ENCODE measurements at places on chromosomes 11 and 22.
A peak's percentile ranks its signal among the peaks of the same experiment; 100 is the strongest.

- DNase-seq, result peak; percentile 5
Observed at GRCh38 chr11:6862961-6863360, at the start of gene OR10A2. OR10A2 (plus strand) TSS chr11:6863057; CDS start chr11:6869755, 6,698 bp downstream.

- peak; percentile 4 for DNase-seq
Observed at GRCh38 chr11:84673753-84674152, 953.4 kb downstream of the DLG2 start.

DNA sequence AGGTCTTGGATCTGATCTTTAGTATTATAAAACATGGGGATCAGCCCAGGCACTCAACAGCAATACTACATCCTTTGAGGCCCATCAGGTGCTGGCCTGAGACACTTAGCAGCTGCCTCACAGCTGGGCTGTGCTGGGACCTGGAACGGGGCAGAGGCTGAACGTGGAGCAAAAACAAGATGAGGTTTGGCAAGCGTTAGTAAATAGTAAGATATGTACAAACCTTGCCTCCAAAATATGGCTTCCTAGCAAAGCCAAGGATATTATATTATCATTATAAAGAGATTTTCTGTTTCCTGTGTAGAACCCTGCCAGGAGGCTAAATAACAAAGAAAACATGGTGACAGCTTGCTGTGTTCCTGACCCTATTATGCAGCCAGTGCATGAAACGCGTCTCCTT lies 60.0 kb upstream of the SPON1 start:
- DNase-seq, result no peak

GRCh38 chr11:57728829-57729228 lies 12.5 kb upstream of the SELENOH start:
- no peak for DNase-seq

DNA sequence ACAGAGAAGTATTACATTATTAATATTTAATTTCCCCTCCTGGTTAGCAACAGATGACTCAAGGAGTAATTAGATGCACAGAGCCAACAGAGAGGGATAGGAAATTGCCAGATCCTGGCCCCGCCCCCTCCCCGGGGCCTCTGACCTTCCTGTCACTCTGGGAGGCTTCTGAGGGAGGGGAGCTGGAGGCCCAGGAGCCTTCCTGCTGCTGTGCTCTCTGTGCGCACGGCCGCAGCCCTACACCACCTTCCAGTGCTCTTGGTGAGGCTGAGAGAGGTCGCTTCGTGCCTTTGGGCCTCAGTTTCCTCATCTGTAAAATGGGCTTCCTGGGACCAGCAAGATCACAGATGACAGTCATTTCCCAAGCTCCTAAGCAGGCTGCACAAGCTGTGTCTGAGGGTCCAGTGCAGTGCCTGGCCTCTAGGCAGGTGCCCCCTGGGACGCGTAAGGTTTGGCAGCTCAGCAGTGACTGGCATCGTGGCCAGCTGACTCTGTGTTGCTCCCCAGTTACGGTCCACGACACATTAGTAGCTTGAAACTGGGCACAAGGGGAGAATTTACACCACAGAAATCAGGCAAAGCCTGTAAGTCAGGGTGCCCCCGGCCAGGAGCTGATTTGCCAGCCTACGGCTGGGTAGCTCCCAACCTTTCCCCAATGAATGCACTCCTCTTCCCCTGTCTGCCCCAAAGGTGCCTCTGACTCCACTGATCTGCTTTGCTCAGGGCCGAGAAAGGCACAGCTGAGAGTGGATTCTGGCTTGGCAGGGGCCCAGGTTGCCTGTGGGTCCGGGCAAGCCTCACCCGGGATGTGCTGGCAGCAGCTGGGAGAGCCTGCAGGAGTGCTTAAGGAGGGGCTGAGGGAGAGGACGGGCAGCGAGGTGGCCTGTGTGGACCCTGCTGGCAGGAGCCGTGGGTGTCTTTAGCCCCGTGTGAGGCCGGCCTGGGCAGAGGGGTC lies 2.3 kb downstream of the ADORA2A start:
- DNase-seq, result peak; percentile 57

- no peak for DNase-seq
Observed at GRCh38 chr22:39955675-39956074, 4.5 kb upstream of the TMA7B start.

DNA sequence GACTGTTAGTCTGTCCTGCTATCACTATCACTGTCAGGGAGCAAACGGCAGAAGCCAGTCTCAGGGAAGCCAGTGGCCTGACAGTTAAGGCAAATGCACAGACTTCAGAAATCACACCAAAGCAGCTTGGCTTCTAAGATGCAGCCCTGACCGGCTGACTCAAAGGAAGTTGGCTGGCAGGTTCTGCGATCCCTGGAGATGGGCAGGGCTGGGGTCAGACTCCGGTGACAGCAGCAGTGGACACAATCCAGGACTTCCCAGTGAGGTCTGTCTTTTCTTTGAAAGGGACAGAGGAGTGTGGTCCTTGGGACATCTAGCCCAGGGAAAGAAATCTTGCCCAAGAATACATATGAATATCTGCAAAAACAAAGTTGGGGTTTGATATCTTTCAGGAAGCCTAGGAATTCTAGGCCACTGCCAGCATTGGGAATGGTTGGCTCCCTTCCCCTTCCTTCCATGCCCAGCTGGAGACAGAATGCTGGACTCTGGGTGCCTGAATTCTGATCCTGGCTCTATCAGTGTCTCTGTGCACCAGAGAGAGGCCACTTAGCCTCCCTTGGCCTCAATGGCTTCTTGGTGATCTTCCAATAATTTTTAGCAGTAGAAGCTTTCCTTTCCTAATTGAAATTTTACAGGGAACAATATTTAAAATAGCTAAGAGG lies 108.9 kb downstream of the KIRREL3 start:
- DNase-seq, result peak; percentile 9

GRCh38 chr22:27372969-27373670 lies 428.4 kb downstream of the MN1 start:
- DNase-seq, result peak; percentile 12

GRCh38 chr22:47196881-47197772 lies 434.7 kb downstream of the TBC1D22A start:
- DNase-seq, result no peak

DNA sequence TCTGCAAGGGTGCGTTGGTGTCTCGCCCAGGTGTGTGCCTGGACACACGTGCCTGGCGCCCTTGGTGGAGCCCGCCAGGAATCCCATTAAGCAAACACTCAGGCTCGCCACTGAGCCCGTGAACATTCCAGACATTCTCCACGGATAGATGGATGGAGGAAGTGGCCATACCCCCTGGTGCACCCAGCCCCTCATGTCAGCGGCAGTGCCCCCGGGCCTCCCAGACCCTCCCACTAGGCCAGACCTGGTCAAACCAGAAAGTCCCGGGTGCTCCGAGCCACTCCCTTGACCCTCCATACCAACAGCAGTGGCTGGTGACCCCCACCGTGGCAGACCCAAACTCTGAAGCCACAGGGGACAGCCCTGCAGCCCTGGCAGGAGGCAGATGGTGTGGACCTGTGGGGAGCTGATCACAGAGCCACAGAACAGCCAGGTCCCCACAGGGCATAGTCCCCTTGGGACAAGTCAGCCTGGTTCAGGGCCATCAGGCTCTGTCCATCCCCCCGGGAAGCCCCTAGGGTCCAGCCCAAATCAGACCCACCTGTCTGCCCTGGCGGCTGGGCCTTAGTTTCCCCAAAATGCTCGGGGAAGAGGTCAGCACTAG lies 1.9 kb downstream of the EPS8L2 start:
- DNase-seq, result peak; percentile 95

DNA sequence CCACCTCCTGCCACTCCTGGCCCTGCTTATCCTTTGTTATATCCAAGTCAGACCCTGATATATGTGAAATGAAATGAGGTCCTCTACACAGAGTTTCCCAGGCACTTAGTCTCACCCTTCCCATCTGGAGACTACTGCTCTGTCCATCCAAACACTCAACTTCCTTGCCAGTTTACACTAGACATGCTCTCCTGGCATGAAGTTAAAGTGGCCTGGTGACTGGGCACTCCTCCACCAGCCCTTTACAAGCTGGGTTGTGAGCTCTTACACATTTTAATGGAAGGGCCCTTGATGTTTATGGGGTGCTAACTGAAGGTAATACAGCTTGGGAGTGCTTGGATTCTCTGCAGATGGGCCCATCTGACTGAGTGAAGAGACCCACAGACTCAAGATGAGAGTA lies 216.1 kb upstream of the NARS2 start:
- no peak for DNase-seq

DNA sequence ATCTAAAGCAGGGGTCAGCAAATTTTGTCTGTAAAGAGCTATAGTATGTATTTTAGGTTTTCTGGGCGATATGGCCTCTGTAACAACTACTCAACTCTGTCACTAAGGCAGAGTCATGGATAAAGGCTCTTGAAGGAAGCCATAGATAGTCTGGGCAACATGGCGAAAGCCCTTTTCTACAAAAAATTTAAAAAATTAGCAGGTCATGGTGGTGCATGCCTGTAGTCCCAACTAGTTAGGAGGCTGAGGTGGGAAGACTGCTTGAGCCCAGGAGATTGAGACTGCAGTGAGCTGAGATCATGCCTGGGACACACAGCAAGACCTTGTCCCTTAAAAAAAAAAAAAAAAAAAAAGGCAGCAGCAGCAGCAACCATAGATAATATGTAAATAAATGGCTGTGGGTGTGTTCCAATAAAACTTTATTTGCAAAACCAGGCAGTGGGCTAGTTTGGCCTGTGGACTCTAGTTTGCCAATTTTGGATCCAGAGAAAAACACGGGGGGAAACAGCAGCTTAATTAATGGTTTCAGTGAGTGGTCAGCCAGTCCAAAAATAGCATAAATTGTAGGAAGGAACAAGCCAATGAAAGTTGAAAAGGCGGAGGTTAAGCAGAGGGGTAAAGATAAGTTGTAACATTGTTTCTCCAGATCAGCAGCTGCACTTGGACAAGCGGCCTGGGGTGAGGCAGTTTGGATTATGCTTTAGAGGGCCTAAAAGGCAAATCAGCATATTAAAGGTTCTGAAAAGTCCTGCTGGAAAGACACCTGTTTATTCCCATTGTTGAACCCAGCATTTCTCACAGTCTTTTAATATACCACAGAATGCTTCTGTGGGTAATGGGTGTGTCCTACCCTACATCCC lies 62.6 kb downstream of the KIAA1671 start:
- DNase-seq, result no peak

DNA sequence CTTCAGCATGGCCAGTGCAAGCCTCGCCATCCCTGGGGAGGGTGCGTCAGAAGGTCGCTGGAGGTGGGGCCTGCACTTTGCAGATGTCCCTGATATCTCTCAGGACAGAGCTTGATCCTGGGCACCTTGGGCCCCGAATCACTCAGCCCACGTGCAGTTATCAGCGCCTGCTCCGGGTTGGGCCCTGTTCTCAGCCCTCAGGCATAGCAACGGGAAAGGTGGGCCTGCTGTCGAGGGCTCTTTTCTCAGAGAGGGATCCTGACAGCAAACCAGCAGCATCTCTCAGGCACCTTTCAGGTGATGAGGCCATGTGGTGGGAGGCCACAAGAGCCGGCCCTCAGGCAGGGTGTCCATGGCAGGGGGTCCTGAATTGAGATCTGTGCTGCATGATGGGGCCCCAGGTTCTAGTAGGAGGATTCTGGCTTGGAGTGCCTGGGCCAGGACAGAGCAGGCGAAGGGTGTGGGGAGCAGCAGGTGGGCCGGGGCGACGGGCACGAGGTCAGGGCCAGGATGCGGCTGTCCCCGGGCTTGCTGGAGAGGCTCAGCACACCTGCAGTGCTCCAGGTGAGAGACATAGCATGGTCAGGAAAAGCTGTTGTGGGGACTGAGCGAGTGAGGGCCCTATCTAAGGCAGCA lies 280.5 kb downstream of the TBC1D22A start:
- no peak for DNase-seq

GRCh38 chr11:10892250-10892649 lies 34.4 kb upstream of the ZBED5 start:
- DNase-seq, result no peak

DNA sequence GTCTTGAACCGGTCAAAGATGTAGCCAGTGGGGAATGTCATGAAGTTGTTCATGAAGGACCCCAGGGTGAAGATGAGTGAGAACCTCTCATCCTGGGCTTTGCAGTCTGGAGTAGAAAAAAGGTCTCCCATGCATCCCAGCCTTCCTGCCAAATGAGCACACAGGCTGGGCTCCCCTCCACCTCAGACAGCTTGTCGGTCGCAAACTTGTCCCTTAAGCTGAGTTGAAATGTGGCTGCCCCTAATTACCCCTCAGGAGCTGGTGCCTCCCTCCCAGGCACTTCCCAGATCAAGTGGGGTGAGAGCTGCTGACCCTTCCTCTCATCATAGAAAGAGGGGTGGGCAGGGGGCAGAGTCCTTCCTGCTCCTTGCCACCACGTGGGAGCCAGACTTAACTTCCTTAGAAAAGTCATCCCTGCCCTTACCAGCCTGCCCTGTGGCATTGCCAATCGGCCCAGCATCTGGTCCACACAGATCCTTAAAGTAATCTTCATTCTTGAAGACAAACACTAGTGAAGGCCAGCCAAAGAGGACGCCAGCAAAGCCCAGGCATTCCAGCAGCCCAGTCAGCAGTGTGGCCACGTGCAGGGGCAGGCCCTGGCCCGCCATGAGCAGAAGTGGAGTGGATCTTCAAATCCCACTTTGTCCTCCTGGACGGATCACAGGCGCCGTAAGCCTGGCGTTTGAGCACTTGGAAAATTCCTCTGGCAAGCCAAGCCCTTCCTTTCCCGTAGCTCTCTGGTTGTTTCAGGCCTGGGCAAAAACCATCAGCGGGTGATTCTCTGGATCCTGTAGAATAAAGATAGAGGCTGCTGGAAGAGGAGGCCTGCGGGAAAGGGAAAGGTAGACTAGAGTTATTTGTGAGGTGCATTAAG lies 1.1 kb downstream of the SLC43A3 start:
- DNase-seq, result no peak

GRCh38 chr11:119306373-119306890 lies 10.5 kb downstream of the MCAM start:
- no peak for DNase-seq

GRCh38 chr11:127859941-127860354 lies 727.4 kb downstream of the ETS1 start:
- peak; percentile 25 for DNase-seq

- no peak for DNase-seq
Observed at GRCh38 chr11:7874056-7874455, 57.0 kb downstream of the OR10A6 start.

GRCh38 chr11:3091846-3092602 lies 34.8 kb upstream of the CARS1 start:
- peak; percentile 84 for DNase-seq

DNA sequence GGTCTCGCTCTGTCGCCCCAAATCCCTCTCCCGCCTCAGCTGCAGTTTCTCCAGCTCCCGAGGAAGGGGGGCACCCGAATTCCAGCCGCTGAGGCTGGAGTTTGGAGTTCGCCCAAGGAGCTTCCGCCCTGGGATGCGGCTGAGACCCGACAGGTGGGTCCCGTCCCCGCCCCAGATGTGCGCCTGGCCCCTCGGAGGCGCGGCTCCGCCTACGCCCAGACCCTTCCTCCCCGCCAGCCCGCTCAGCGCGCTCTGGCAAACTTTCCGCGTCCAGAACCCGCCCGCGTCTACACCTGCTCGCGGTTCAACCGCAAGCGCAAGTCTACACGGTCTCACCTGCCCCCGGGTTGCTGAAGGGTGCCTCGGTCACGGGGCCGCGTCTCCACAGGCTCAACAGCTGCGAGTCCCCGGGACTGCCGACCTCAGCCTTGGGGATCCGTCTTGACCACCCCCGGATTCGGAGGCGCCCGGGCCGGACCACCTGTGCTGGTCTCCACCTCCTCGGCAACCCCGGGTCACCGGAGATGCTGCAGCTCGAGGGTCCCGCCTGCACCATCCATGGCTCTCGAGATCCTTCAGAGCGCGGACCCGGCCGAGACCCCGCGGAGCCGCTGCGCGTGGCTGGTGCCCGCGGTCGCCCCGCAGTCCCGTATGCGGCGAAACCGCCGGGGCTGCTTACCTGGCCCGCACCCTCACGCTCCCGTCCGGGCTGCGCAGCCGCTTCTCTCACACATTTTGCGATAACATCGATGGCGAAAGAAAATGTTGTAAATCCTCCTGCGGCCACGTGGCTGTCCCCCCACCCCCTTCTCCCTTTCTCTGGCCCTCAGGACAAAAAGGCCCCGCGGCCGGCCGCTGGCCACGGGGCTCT lies 63.6 kb downstream of the NFAM1 start:
- no peak for DNase-seq

Data from kidney tubule cell (primary cell).